Fibroblast of mammary gland (primary cell): ENCODE measurements at places on chromosomes 16 and 17.

- DNase-seq, result no peak
These were observed 564 bp upstream of the TMIGD1 start for GRCh38 chr17:30334421-30334820.

DNA sequence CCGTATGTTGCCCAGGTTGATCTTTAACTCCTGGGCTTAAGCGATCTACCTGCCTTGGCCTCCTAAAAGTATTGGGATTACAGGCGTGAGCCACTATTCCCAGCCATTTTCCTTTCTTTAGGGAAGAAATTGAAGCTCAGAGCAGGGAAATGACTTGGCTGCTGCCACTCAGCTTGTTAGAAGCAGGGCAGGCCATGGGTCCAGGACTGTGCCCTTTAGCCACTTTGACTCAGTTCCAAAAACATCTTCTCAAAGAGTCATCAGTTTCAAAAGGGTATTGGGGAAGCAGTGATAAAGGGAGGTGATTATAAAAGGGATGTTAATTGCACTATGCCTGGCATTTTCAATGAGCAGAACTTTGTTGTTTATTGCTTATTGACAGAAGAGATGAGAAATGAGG, 402.8 kb downstream of the SNX29 start:
- DNase-seq, result no peak

DNA sequence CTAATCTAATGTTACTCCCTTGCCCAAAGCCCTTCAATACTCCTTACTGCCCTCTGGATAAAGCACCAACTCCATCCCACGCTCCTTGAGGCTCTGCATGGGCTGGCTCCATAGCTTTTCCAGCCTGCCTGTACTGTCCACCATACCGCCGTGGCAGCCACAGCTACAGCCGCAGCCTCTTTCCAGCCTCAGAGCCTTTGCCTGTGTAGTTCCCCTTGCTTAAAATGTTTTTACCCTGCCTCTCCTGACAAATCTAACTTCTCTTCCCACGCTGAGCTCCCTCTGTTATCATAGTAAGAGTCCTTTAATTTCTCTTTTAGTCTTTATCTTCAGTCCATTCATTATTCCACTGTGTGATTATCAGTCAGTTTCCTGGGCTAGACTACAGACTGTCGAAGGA, 22.0 kb downstream of the TEX14 start:
- DNase-seq, result no peak

GRCh38 chr16:117379-118365, 20.8 kb downstream of the NPRL3 start:
- peak; percentile 43 for DNase-seq

DNA sequence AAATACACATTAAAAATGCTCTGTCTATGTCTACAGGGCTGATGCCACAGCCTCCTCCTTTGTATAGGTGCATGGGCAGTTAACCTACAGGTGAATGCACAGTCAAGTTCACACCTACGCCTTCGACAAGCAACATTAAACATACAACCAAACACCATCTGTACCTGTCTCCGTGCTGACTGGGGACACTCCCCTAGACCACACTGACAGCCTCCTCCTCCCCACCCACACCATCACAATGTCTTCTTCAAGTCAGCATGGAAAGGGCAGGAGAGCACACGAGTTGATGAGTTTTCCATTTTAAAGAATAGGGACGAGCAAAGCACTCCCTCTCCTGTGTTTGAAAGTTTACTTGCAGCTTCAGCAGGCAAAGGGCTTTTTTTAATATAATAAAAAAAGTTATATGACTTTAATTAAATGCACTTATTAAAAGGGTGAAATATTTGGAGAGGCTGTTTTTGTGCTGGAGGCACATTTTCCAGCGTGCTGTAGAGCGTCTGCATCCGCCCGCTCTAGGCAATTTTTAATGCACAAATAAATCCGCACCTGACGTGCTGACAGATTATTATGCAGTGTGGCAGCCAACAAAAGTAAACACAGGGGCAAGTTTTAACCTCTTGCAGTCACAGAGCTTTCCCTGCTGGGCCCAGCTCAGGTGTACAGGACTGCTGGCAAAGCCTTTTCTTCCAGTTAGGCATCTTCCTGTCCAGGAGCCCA, 367.9 kb downstream of the SOX9 start:
- no peak for DNase-seq

DNA sequence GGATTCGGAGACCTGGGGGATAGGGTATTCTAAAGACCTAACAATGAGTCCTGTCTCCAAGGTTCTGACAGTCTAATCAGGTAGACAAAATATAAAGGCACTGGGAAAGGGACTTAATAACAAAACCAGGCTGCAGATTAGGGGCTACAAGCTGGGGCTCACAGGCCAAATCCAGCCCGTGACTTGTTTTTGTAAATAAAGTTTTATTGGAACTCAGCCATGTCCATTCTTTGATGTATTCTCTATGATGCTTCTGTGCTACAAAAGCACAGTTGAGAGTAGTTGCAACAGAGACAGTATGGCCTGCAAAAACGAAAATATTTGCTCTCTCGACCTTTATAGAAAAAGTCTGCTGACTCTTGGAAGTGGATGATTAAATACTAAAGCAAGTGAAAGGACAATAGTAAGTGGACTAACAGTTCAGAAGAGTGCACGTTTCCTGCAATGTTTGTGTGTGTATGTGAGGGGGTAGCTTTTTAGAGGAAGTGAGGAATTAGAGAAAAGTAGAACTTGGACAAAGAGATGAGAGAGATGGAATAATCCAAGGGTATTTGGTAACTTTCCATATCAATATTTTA, 115.4 kb upstream of the ZFHX3 start:
- no peak for DNase-seq

- peak; percentile 37 for DNase-seq
These were observed 2.1 kb upstream of the TM4SF5 start for GRCh38 chr17:4769628-4770027.

DNA sequence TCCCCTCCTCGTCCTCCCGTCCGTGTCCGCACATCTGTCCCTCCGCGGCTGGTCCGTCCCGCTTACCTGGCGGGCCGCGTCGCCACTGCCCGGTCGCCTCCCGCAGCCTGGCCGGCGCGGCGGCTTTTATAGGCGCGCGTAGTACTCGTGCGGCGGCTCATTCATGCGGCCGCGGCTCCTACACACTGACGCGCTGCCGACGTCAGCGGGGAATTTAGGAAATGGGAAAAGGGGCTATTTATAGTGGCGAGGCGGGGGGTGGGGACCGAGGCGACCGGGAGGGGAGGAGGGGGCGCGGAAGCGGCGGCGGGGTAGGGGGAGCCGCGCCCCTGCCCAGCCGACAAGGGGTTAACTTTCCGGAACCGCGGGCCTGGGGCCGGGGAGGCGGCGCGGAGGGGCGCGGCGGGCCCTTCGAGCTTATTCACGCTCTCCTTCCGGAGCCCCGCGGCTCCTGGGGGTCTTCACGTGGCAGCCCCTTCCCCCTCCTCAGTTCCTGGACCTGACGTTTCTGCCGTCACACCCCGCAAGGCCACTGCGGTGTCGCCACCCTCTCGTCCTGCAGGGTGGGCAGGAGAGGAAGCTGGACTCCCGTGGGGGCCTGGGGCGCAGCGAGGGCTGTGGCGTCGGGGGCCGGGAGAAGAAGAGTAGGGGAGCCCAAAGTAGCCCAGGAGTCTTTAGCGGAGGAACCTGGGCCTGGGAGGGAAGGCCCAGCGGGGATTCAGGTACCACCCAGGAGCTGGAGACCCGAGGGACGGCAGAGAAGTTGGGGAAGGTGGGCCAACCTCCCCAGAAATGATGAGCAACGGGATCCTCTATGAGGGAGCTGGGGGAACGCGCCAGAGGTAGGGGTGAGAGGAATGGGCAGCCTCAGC, 3.6 kb upstream of the HIC1 start:
- peak; percentile 57 for DNase-seq

DNA sequence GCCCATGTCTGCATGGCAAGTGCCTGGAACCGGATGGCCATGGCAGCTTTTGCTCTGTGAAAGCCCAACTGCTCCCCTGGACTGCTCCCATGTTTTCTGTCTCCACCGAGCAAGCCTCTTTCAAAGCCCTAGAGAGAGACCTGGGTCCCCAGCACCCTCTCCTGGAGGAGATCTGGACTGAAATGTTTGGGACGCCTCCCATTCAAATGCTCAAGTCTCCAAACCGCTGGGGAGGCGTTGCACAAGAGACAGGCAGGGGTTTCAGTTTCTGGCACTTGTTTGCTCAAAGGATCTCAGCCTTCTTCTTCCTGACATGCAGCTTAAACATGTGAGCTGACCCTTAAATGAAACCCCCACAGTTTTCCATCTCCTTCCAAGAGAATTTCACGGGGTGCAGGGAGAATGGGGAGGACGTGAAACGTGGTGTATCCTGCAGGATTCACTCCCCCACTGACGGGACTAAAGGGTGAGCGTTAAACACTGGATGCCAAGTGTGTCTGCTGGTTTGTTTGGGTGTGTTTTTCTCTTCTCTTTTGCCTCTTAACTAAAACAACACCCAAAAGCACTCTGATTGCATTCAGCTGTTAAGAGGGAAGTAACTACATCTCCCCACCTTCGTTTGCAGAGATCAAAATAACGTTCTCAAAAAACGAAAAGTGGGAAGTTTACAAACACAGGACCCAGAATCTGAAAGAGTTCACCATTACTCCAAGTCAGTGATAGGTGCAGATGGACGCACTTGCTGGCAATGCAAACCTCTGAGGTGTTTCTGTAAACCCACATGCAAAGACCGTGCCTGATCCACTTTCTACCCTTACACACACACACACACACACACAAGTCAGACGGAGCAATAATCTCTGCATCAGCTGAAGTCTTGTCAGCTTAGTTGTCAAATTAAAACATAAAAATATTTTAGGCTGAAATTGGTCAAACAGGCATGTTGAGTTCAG, 256.9 kb downstream of the C16orf95 start:
- DNase-seq, result peak; percentile 45

GRCh38 chr16:4347765-4348509, 3.2 kb downstream of the PAM16 start:
- no peak for DNase-seq

GRCh38 chr16:50428116-50428515, 59.3 kb upstream of the BRD7 start:
- DNase-seq, result no peak

DNA sequence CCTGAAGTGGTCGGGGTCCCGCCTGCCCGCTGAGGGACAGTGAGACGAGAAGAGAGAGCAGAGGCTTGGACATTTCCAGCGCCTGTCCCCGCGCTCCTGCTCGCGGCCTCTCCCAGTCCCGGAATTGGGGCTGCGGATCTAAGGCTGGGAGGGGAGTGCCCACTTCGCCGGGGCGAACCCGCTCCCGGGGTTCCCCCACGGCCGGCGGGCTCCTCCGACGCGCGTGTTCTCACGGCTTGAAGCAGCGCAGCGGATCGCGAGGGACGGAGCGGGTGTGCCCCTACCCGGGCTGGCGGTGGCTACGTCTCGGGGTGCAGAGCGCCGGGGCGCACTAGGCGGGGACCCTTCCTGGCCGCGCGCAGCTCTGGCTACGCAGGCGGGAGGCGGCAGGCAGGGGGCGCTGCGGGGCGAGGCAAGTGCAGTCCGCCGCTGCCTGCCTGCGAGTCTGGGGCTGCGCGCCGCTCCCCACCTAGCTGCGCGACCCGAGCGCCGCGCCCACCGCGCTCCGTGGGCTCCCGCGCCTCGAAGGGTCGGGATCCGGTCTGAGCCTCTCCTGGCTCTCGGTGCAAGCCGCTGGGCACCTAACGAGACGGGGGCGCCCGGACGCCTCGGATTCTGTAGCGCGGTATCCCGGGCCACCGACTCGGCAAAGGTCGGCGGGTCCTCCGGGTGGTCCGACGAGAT, 1.2 kb downstream of the NGFR start:
- DNase-seq, result peak; percentile 30

DNA sequence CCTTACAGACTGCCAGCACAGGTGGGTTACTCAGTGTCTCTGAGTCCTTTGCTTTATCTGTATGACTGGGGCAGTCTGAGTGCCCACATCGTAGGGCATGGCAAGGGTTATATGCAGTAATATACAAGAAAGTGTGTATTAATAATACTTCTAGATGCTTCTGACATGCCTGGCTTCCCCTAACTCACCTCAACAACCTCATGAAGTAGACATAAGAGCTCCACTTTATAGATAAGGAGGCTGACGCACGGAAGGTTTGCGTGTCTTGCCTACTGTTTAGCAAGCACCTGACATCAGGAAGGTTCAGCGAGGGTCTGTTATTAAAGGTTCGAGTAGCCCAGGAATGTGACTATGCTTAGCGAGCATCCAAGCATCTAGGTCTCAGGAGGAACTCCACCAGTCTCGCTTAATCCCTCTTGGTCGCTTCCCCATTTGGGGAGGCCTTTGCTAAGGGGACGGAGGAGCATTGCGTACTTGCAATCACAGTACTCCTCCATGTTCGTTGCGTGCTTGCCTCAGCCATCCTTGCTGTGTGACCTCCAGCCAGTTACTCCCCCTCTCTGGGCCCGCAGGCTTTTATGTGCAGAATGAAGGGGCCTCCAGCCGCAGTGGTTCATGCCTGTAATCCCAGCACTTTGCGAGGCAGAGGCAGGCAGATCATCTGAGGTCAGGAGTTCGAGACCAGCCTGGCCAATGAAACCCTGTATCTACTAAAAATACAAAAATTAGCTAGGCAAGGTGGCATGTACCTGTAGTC, 1.6 kb downstream of the KCNG4 start:
- DNase-seq, result no peak

DNA sequence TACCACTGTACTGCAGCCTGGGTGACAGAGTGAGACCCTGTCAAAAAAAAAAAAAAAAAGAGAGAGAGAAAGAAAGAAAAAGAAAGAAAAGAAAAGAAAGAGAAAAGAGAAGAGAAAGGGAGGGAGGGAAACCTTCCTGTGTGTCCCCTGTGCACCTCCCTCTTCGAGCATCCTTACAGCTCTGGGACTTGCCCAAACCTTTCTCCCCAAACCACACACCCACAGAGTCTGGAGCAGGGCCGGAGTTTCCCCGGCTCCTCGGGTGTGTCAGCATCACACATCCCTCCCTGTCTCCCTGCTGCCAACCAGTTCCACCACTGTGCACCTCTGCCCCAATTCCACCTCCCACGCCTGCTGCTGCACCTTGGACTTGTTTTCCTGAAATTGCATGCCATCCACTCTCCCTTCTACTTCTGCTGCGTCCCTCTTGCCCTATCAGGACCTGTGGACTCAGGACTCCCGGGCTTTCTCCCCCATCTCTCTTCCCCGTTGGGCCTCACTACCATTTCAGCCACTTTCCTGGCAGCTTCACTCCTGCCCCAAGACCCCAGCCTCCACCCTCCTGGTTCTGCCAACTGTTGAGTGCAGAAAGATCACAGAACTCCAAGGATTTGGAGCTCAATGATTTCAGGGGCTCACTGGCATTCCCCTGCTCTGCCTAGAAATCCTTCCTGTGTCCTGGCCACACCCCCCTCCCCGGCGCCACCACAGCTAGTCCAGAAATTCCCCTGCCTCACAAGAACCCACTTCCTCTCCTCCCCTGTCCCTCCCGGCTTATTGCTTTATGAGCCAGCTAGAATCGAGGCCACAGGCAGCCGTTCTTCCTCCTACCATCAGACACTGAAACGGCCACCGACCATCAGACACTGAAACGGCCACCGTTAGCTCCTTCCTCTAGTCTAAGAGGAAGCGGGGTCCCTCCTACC, 3.7 kb upstream of the CDK3 start:
- peak; percentile 61 for DNase-seq

- DNase-seq, result no peak
These were observed 155.4 kb downstream of the CLEC16A start for GRCh38 chr16:11099672-11100205.
